ENCODE measurements at places on chromosomes 1 and 21. TPM values are rescaled to one million over a fixed set of nuclear protein-coding genes. Genes with fewer than 3 reads are reported as not detected.

The AKR7A2 gene
- total RNA-seq, result 20.7 TPM

The C1orf87 gene
- under 0.01 TPM for total RNA-seq

The ANKRD35 gene
- 1.7 TPM for total RNA-seq

The SOX13 gene
- total RNA-seq, result 2.2 TPM

The RPTN gene
- not detected for total RNA-seq

The BECN2 gene
- total RNA-seq, result not detected

The CD55 gene
- 3.0 TPM for total RNA-seq

The EPHB2 gene
- 31.0 TPM for total RNA-seq

The RIPPLY3 gene
- total RNA-seq, result under 0.01 TPM

The NDUFV3 gene
- 18.7 TPM for total RNA-seq

The VCAM1 gene
- total RNA-seq, result 19.9 TPM

The CYP4A11 gene
- under 0.01 TPM for total RNA-seq

The PGBD2 gene
- total RNA-seq, result 10.1 TPM

The COL8A2 gene
- total RNA-seq, result 0.98 TPM

The FCRL6 gene
- total RNA-seq, result 0.25 TPM

The SYCP1 gene
- not detected for total RNA-seq

The PCP4L1 gene
- total RNA-seq, result 3.0 TPM

The HENMT1 gene
- total RNA-seq, result 20.7 TPM

The OR10Z1 gene
- total RNA-seq, result not detected

The RAB3B gene
- total RNA-seq, result 12.5 TPM

The DCST2 gene
- not detected for total RNA-seq

The SLC16A4 gene
- 3.7 TPM for total RNA-seq

The AADACL4 gene
- not detected for total RNA-seq

The KLHDC8A gene
- 27.5 TPM for total RNA-seq

The SAMSN1 gene
- total RNA-seq, result 2.7 TPM

The DSCAM gene
- total RNA-seq, result 16.0 TPM

The ZNF496 gene
- 18.7 TPM for total RNA-seq

The NFASC gene
- total RNA-seq, result 35.2 TPM

The S100A1 gene
- 2.2 TPM for total RNA-seq

The KANK4 gene
- total RNA-seq, result 0.74 TPM

The RHD gene
- total RNA-seq, result 0.25 TPM

The FOXD3 gene
- total RNA-seq, result not detected

The DISP1 gene
- total RNA-seq, result 7.1 TPM

The CDC42 gene
- 313 TPM for total RNA-seq

The RHBG gene
- not detected for total RNA-seq

The F3 gene
- total RNA-seq, result 31.2 TPM

The PLA2G2C gene
- total RNA-seq, result not detected

The ACTN2 gene
- total RNA-seq, result 43.5 TPM

The KRTAP19-8 gene
- not detected for total RNA-seq

The PRAMEF26 gene
- not detected for total RNA-seq

The TSACC gene
- not detected for total RNA-seq

The LCE1F gene
- not detected for total RNA-seq

The SAMD13 gene
- total RNA-seq, result 1.7 TPM

The AIM2 gene
- total RNA-seq, result 13.3 TPM

The KCNJ6 gene
- total RNA-seq, result 13.8 TPM

The NID1 gene
- 24.3 TPM for total RNA-seq

The DUSP10 gene
- 5.2 TPM for total RNA-seq

The ANKRD13C gene
- 65.4 TPM for total RNA-seq

The HAO2 gene
- total RNA-seq, result not detected

Data from temporal lobe (tissue), 4 donors.